Activated CD4-positive, alpha-beta T cell treated with anti-CD3 and anti-CD28 coated beads, Interleukin-2, amount 50 U/mL, for 4 hours (primary cell): ENCODE measurements at places on chromosomes 3 and 15.

GRCh38 chr3:34387826-34388564 lies 589.6 kb downstream of the PDCD6IP start:
- DNase-seq, result no peak

- DNase-seq, result no peak
These were observed 115.6 kb downstream of the SENP2 start for GRCh38 chr3:185701611-185702261.

DNA sequence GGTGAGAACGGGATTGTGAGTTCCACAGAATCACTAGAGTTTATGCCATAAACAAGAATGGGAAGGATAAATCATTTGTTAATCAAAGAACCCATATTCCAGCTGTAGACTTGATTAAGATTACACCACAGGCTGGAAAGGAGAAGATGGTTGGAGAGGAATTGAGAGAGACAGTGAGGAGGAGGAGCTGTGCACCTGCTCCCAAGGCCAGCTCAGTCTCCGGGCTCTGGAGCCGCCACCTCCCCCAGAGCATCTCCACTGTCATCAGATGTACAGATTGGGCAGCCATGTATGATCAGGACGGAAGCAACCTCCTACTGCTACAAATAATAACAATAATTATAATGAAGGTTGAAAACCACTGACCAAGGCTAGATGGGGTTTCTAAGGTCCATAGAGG lies 170.0 kb downstream of the MINAR1 start:
- no peak for DNase-seq

DNA sequence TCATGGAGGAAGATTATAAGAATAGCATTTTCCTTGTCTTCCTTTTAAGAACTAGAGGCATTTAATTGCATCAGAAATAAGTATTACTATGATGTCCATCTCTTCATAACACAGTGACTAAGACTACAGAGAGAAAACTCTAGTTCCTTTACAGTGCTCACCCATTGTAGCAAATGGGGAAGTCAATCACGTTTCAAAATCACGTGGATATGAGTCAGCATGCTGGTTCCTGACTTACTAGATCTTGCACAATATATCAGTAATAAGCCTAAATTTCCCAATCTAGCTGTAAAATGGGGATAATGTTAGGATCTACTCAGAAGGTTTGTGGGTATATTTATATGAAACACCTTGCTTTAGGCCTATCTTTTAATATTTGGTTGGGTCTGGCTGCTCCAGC lies 254.8 kb upstream of the EOMES start:
- DNase-seq, result no peak

GRCh38 chr3:143276592-143276991 lies 157.0 kb downstream of the CHST2 start:
- no peak for DNase-seq

DNA sequence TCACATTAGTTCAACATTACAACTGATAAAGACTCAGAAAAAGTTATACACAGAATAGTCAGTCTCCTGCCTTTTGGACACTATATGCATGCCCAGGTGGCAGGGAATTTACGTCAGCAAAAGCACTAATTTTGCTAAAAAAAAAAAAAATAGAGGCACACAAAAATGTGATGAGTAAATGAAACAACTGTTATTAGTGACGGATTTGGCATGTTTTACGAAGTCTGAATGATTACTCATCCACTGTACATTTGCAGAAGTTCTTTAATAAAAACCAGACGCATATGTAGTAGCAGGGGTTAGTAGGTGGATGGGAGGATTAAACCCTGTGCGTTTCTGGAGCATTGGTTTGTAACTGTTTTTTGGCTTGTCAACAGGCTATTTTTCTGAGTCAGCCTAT lies 99.0 kb downstream of the MITF start:
- no peak for DNase-seq
